ENCODE measurements at places on chromosomes 2 and 18.
A peak's percentile ranks its signal among the peaks of the same experiment; 100 is the strongest.

GRCh38 chr2:33086400-33087015 lies 139.8 kb downstream of the LTBP1 start:
- DNase-seq = no peak

DNA sequence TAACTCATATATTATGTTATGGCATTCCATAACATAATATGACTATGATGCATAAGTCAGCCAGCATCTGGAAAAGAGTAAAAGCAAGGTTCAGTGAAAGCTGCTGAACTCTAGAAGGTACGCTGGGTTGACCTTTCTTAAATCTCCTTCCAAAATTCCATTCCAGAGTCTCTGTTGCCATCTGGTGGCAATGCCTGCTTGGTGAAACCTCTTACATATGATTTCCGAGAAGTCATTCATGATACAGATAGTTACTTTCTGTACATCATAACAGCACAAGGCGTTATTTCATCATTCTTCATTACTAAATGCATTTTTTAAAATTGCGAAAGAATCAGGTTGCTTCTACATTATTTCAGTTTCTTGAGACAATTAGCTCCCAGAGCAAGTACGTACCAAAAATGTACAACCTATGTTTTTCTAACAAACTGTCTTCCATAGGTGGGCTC lies 7.0 kb upstream of the EPG5 start:
- DNase-seq = peak; percentile 39

DNA sequence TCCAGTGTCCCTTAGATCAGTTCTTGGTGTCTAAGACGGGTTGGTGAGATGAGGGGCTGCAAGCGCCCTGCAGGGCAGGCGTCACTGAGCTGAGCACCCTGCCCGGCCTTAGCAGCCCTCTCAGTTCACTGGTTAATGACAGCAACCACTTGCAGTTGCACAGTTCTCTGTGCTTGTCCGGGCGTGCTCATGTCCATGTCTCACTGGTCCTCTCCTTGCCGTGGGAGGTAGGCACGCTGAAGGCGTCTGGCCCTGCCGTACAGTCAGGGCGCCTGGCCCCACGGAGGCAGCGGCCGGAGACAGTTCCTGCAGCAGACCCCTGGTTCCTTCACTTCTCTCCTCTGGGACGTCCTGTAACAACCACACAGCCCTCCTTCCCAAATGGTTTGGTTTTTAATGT lies 75.3 kb downstream of the ARHGEF4 start:
- no peak for DNase-seq

- DNase-seq = no peak
Measured at GRCh38 chr2:29014331-29014730, 33.2 kb downstream of the TOGARAM2 start.

DNA sequence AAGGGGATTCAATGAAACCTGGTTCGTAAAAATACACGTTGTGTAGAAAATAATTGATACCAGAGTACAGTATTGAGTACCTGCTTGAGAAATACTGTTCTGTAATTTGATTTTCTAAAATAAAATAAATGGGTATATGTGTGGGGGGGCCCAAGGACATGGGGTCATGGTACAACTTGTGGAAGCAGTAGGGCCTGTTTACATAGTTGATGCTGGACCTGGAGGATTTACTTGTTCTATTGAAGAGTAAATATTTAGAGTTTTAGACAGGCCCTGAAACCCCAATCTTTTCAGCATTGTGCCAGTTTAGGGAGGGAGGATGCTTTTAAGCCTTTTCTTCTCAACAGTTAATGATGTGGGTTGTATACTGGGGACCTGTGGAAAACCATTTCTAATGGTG lies 11.7 kb downstream of the CERS6 start:
- no peak for DNase-seq

- DNase-seq = no peak
Measured at GRCh38 chr2:42979416-42979869, 187.1 kb upstream of the HAAO start.

DNA sequence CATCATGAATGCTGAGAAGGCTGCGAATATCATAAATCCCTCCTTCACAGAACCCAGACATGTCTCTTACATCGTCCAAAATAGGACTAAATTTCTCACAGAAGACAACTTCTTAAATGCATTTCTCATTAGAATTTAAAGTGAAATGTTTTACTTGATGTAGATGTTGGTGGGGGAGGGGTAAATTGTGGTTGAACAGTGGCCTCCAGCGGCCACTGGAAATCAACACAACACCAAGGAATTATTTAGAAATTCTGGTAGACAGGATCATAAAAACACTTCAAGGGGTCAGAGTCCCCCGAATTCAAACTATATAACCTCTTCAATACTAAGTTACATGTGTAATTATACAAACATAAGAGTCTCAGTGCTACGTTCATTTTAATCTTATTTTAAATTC lies 135.9 kb downstream of the ABCA12 start:
- DNase-seq = no peak

DNA sequence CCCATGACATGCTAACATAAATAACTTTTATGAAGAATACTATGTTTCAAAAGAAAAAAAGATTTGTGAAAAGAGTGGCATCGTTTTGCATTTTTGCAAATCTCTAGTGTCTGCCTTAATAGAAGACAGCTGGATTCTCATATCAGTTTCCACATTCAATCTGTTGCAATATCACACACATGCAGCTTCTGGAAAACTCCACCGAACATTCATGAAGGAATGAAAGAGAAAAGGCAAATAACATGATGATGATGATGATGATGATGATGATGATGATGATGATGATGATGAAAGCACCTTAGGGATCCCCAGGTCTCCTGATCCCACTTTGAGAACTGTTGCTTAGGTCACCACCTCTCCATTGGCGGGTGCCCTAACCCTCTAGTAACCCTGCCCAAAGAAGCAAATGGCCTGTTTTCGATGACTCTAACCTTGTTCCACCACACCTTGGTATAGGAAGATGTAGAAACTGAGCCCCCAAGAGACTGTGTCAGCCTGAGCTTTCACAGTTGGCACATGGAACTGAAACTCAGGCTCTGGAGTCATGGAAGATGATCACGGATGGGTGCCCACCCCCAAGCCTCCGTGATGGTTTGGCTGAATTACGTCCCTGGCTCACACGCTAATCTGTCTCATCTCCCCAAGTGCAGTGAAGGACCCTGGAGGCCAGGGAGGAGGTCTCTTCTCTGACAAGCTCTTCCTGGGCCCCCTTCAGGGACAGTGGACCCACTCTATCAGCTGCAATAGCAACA lies 80.1 kb upstream of the SMAD7 start:
- DNase-seq = no peak

DNA sequence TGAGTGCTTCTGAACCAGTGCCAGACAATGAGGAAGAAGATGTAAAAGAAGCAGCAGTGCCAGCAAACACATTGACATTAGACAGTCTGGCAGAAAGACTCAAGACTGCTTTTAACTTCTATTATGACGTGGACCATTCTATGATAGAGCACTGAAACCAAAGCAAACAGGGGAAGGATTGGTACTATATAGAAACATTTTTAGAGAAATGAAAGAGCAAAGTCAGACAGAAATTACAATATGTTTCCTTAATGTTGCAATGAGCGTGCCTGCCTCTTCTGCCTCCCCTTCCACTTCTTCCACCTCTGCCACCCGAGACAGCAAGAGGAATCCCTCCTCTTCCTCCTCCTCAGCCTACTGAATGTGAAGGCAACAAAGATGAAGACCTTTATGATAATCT lies 39.7 kb downstream of the DHX57 start:
- DNase-seq = no peak

GRCh38 chr2:10337449-10338269 lies 35.0 kb downstream of the HPCAL1 start:
- no peak for DNase-seq

DNA sequence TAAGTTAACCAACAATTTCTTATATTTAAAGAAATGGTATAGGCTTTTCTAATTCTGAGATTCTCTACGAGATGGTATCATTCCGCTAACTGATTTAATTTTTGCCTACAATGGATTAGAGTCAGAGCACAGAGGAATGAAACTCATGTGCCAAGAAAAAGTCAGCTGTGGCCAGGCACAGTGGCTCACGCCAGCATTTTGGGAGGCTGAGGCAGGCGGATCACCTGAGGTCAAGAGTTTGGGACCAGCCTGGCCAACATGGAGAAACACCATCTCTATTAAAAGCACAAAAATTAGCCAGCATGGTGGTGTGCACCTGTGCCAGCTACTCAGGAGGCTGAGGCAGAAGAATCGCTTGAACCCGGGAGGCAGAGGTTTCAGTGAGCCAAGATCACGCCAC lies 17.0 kb upstream of the TTN start:
- DNase-seq = no peak

DNA sequence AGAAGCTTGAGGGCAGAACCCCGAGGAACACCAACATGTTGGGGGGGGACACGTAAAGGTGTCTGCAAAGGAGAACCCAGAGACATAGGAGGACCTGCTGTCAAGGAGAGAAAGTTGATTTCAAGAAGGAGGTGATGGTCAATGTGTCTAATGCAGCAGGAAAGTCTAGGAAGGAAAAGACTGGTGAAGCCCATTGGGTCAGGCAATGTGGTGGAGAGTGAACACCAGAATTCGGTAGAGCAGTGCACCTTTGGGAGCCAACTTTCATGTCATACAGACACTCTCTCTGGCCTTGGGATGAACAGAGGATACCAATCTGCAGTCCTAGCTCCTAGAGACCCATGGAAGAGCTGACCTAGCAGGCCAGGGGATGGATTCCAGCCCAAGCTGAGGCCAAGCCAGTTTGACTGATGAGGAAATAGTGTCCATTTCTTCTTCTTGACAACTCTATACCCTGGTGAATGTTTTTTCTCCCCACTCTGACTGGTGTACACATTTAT lies 101.9 kb downstream of the MYCN start:
- no peak for DNase-seq

- DNase-seq = no peak
Measured at GRCh38 chr2:240405684-240406313, 29.7 kb upstream of the GPC1 start.

- no peak for DNase-seq
Measured at GRCh38 chr2:42826231-42826630, 33.8 kb upstream of the HAAO start.

DNA sequence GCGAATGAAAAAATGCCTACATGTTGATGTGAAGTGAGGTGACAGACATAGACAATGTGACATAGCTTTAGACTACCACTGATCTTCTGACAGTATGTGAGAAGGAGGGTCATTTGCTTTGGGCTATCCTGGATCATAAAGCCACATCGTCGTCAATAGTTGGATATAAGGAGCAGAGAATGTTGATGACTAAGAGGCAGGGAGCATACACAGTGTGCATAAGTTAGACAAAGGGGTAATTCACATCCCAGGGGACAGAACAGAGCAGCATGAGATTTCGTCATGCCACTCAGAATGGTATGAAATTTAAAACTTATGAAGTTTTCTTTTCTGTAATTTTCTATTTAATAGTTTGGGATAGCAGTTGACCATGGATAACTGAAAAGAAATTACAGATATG lies 403.2 kb downstream of the DSC3 start:
- DNase-seq = no peak

DNA sequence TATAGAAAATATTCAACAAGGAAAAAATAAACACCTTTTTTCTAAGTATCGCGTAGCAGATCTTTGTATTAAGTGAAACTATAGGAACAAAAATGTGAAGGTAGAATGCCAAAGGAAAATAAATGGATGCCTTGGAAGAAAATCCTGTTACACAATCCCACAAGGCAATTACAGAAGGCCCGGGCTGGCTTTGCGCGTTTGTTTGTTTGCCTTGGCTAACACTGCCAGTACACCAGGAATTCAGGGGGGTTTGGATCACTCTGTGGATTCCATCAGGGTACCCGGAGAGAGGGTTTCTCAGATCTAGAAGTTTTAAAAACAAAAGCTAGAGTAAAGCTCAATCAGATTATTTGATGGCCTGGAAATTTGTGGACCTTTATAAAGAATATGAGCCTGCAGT lies 478.3 kb downstream of the FBXO15 start:
- no peak for DNase-seq
